Esophagus muscularis mucosa (tissue), 4 donors: ENCODE measurements at places on chromosomes 12 and 14. TPM values are rescaled to one million over a fixed set of nuclear protein-coding genes. Genes with fewer than 3 reads are reported as not detected.
A peak's percentile ranks its signal among the peaks of the same experiment; 100 is the strongest.

- no peak for DNase-seq
Observed at GRCh38 chr14:71403656-71404055, 496.4 kb downstream of the PCNX1 start.

DNA sequence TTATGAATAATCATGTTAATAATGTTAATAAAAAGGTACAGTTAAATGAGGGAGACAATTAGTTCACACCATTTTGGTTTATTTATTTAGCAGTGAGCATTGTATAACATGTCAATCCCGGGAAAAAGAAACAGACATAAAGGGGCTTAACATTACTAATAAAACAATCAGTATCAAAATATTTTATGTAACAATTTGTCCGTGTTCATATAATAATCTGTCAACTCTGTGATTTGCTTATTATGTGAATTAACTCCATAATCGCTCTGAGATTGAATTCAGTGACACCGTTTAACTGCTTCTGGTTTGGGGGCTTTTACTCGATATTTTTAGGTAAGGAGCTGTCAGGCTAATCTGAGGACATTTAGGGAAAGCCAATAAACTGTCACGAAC lies 95.8 kb upstream of the HMGA2 start:
- DNase-seq, result no peak

DNA sequence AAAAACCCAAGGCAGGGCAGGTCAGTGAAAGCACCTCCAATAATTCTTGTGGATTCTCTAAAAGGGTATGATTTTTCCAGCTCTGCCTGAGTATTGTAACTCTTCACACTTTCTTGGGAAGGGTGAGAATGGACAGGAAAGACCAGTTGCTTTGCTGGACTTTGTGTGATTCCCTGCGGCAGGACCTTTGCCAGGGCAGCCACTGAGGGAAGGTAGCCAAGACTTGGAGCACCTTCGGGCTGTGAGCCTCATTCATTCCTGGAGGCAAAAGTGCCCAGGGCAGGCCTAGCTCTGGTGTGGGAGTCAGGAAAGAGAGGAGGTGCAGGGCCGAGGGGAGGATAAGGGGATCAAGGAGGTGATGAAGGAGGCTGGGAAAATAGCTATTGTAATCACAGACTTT lies 80.2 kb downstream of the VCPKMT start:
- no peak for DNase-seq

DNA sequence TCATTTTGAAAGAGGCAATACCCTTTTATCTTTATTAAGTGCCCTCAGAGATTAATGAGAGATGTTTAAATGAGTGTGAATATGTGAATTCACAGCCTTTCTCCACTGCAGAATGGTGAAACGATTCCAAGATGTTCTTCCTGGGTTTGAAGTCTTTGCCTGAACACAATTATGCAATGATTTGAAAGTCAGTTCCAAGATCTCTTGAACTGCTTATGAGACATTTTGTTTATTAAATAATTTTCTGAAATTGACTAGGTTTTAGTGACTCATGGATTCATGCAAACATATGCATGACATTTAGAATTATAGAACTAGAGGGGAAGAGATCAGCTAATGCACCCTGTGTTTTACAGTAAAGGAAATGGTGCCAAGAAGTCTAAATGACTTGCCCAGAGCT lies 118.1 kb upstream of the SLC38A2 start:
- DNase-seq, result no peak

- no peak for DNase-seq
Observed at GRCh38 chr14:27175489-27175888, 577.7 kb upstream of the NOVA1 start.

- DNase-seq, result no peak
Observed at GRCh38 chr12:39287817-39288216, 155.1 kb downstream of the KIF21A start.

DNA sequence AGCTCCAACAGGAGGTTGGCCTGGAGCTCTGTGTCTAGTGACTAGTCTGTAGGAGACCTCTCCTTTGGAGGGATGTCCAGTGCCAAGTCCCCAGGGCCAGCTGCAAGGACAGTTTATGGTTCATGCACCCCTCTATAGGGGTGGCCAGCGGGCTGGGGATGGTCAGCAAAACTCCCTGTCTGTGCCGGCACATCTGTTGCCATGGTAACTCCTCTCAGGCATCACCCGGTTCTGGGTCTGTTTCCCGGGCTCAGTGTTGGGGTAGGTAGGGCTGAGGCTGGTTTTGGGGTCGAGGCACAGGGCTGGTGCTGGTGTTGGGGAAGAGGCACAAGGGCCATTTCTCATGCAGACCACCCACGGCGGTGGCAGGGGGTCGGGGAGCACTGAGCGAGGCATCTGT lies 196.8 kb downstream of the RBM19 start:
- DNase-seq, result no peak

DNA sequence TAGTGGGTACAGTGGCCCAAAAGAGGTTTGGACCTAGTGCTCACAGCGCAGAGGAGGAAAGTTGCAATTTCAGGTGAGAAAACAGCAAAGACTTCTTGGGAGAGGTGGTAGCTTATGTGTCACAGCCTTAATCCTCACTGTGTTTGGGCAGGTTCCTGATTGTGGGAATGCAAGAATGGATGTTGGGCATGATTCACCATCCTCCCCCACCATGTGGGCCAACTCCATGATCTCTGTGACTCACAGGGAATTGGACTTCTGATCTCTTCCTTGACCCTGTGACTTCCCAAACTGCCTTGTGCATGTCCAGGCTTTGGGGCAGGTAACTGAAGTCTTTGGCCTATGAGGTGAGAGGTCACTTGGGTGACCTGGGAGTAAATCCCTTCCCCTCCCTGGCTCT lies 1.8 kb upstream of the CHST11 start:
- no peak for DNase-seq

- DNase-seq, result no peak
Observed at GRCh38 chr12:131266591-131267467, 313.1 kb downstream of the ADGRD1 start.

GRCh38 chr12:90261283-90261682 lies 552.6 kb upstream of the ATP2B1 start:
- DNase-seq, result no peak

DNA sequence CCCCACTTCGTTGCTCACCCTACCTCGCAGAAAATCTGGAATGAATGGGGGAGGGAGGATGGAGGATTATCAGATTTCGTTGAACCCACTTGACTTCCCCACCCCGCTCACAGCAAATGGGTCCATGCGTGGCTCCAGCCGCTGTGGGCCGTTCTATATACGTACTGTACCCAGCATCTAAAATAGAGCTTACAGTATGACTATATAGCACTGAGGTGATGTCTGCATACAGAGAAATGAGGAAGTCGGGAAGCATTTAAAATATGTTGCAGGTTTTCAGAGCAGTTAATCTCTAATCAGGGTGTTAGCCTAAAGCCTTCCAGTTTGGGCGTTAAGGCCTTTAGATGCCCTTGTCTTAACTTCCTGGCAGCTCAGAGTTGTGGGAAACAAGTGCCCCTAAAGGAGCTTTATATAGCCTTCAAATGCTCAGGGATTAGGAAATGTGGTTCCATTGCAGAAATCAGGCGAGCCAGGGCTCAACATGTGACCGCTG lies 1.4 kb downstream of the BICDL1 start:
- DNase-seq, result no peak

DNA sequence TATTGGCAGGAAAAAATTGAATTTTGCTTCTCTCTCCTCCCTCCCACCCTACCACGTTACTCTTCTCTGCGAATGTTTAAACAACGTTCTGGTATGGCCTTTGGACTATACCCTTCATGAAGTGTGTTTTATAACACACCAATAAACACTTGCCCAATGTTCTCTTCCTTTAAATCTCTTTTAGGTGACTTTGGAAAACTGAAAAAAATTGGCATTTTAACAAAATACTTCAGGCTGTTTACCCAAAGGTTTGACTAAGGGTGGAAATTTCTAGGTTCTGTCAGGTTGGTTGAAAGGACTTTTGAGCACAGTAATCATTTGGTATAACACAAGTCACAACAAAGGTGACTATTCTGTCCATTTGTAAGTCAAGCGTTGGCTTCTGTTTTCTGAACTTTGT lies 446.8 kb downstream of the AEBP2 start:
- no peak for DNase-seq

GRCh38 chr14:23045419-23046357 lies 3.7 kb downstream of the PSMB11 start:
- DNase-seq, result no peak

DNA sequence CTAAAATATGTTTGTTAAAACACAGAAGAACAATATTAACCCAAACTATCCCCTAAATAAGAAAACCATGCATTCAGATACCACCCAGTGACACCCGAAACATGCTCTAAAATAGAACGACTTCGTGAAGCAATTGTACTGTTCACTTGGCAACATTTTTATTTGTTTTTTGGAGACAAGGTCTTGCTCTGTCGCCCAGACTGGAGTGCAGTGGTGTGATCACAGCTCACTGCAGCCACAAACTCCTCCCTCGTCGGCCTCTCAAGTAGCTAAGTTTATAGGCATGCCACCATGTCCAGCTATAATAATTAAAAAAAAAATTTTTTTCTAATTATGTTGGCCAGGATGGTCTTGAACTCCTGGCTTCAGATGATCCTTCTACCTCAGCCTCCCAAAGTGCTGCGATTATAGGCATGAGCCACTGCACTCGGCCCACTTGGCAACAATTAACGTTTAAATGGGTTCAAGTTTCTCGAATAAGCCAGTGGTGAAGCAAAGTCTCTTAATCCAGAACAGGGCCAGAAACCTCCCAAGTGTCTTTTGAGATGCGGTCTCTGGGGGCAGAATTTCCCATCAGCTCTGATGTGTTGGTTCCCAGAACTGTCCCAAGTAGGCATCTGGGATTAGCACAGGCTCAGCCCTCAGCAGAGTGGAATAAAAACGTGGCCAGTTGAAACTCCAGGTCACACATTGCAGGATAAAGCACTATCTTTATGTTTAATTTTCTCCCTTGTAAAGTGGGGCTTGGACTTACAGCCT lies 74.5 kb downstream of the TMCC3 start:
- DNase-seq, result no peak

DNA sequence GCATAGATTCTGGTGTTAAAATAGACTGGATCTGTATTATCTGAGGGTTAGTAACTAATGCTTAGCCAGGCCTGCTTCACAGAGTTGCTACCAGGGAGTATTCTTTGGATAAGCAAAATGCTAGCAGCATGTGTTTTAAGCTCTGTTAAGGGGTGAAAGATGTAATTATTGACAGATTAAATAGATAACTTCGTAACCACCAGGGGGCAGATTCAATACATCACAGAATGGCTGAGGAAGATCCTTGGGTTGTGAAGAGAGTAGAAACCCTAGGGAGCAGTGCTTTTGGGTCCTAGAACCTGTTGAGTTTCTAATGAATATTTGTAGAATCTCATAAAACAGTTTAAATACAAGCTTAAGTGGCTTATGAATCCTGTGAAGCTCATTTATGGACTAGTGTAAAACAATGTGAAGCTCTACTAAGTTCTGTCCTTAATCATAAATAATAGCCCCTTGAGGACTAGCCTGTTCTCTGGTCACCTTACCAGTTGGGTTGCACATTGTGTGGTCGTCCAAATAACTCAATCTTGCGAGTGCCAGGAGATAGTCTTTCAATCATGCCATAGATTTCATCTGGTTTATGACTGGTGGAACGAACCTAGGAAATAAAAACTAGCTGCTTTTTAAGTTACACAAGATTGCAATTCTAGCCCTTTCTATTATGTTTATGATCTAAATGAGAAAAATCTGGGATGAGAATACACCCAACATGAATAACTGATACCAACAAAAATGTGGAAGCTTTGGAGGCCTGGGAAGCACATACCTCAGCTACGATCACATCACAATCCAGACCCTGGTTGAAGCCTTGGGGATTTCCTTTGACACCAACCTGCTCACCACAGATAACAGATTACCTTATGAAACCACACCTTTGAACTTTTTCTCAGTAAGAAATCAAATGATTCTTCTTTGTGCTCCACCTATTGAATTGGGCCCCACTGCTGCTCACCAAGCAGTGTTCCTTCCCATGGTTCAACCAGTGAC lies 12.3 kb downstream of the METTL3 start:
- DNase-seq, result no peak

DNA sequence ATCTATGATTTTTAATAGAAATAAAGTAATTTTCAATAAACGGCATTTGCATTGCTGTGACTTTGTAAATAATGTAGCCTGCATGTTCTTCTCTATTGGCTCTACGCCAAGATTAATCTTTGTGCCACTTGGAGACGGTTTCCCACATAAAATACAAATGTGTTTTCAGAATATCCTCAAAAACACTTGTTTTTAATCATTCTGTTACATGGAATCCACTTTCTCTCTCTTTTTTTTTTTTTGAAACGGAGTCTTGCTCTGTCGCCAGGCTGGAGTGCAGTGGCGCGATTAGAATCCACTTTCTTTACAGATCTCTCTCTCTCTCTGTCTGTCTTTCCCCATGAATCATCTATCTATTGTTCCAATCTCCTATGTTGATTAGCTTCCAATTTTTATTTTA lies 22.8 kb upstream of the SSPN start:
- DNase-seq, result no peak

- no peak for DNase-seq
Observed at GRCh38 chr12:65868878-65869277, 44.6 kb downstream of the HMGA2 start.

DNA sequence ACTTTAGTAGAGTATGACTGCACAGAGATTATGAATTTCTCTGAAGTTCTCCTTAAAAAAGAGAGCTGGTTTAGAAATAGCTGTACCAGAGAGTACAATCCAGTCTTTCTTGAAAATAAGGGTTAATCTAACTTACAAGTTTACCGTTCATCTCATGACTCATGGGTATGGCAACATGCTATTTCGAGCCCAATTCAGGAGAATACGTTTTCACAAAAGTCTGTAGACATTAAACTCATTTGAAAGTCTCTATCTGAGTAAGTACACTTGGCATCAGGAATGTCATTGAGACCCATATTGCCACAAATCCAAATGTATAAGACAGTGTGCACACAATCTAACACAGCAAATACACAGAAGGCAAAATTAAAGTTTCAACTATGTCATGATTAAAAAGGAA lies 160.5 kb downstream of the PIK3C2G start:
- no peak for DNase-seq

GRCh38 chr12:106154751-106155273 lies 16.1 kb upstream of the NUAK1 start:
- peak; percentile 29 for DNase-seq

- no peak for DNase-seq
Observed at GRCh38 chr12:46158501-46158900, 110.3 kb downstream of the SLC38A1 start.

GRCh38 chr12:130829391-130830245 lies 9.4 kb downstream of the STX2 start:
- no peak for DNase-seq

DNA sequence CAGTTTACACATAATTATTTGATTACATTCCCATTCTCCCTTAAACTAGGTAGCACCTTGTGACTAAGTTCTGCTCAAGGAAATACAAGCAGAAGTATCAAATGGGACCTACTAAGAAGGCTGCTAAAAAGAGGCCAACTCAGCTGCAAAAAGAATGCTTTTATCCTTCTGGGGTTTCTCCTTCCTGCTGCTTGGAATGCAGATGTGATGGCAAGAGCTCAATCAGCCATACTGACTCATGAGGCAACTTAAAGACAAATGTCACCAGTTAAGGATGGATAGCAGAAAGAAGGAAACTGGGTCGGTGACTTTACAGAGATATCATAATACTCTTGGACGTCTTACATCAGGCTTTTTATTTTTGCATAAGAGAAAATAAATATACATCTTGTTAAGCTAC lies 38.0 kb upstream of the RAP1B start:
- no peak for DNase-seq

GALNT6 gene
- total RNA-seq, result 3.6 TPM

OR6C2 gene
- not detected for total RNA-seq

ASPG gene
- total RNA-seq, result 0.33 TPM

TMED8 gene
- total RNA-seq, result 15.2 TPM

GLI1 gene
- total RNA-seq, result 0.17 TPM

CABP1 gene
- total RNA-seq, result 2.5 TPM

SYT1 gene
- total RNA-seq, result 10.0 TPM

BCL11B gene
- 0.34 TPM for total RNA-seq

FRS2 gene
- 48.5 TPM for total RNA-seq

IGF1 gene
- 79.4 TPM for total RNA-seq

MYF6 gene
- not detected for total RNA-seq
